ENCODE measurements at places on chromosomes 6 and 20.

DNA sequence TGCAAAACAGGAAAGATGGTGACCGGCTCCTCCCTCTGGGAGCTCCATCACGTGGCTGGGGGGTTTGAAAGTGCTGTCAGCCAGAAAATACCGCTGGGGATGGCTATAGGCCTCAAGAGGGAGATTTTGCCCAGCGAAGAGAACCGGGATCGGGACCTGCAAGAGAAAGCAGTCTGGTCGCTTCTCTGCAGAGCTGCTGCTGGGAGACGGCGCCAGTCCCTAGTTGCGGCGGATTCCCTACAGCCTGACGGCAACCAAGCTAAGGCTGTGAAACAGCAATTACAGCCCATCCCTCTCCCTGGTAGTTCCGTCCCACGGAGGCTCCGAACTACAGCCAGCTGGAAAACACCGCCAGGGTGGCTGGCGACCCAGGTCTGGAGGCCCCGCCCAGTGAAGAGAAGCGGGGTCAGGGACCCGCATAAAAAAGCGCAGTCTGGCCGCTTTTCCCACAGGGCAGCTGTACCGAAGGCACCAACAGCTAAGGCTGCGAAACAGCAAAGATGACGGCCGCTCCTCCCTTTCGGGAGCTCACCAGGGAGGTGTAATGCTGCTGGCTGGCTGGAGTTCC lies 238.1 kb upstream of the IRAK1BP1 start:
- DNase-seq = no peak

DNA sequence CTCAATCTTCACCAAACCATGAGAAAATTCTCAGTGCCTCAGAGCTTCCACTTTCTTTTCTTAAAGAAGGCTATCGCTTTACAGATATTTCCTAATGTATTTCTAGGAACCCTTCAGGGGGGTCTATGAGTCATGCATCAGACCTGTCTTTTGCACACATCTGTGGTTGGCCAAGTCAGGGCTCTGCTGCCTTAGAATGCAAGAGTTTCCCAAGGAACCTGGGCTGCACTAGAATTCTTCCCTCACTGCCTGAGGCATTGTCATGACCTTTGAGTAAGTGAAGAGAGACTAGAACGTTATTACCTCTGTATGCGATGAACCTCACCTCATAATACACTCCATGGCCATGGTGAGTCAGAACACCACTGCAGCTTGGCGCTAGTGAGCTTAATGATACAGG lies 365.0 kb upstream of the ID4 start:
- DNase-seq = peak; percentile 85

DNA sequence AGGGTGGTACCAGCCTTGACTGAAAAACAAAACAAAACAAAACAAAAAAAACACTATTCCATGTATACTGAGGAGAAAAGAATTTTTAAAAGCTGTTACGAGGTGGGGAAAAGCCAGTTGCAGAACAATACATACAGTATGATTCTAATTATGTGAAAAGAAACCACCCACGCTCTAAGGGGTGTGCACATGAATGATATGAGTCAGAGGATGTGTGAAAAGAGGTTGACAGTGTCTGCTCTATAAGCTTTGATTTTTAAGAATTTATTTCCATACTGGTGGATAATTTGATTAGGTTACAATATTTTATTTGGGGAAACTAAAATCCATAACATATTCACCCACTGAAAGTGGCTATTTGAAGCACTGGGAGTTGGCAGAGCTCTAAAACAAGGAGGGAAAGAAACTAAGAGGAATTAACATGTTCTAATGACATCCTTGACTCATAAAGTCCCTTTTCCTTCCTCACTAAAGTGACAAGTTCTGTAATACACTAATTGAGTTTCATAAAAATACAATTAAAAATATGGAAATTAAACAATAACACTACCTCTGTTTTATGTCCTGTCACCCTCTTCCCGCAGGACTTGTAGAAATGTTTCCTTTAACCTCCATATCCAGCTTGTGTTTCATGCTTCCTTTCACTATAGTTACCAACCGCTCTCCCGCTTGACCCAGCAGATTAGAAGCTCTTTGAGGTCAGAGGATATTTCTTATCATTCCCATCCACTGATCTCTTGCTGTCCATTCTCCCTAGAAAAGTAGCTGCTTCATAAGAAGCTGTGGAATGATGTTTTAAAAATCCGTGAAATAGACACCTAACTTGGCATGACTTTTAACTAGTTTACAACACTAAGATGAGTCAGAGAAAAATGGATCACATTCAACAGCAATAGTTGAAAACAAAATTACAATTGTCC lies 118.6 kb upstream of the CCDC28A start:
- peak; percentile 22 for DNase-seq

GRCh38 chr20:3390759-3391425 lies 16.6 kb downstream of the DNAAF9 start:
- DNase-seq = no peak

DNA sequence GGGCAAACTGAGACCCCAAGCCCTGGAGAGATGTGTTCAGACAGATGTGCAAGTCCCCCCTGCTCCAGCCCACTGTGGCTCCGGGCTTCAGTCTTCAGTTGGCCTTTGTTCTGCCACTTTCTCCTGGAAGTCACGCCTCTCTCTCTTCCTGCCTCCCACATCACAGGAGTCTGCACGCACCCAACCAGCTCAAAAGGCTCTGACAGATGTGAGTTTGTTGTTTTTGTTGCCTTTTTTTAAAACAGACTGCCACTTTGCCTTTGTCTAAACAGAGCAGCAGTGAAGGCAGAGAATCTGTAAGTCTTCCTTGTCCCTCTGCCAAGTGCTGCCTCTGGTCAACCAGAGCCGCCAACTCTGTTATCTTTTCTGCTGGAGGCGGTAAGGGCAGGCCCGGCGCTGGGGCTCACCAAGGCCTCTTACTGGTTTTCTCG lies 149.7 kb downstream of the TFAP2C start:
- no peak for DNase-seq

- no peak for DNase-seq
Measured at GRCh38 chr6:77620278-77620882, 32.5 kb upstream of the MEI4 start.

- DNase-seq = no peak
Measured at GRCh38 chr6:1311400-1312202, at the start of gene FOXQ1. TSS of gene FOXQ1 (plus strand) at chr6:1312098. CDS start at chr6:1312705, 607 bp downstream.

GRCh38 chr6:111997078-111997852 lies 56.6 kb upstream of the CCN6 start:
- peak; percentile 42 for DNase-seq

GRCh38 chr6:136137008-136137692 lies 113.0 kb downstream of the MTFR2 start:
- DNase-seq = no peak

GRCh38 chr20:50680105-50680960 lies 11.0 kb downstream of the RIPOR3 start:
- DNase-seq = no peak

- peak; percentile 50 for DNase-seq
Measured at GRCh38 chr6:100126790-100127484, 132.9 kb upstream of the MCHR2 start.

GRCh38 chr6:47103931-47104330 lies 61.8 kb upstream of the ADGRF1 start:
- DNase-seq = no peak

GRCh38 chr6:36443471-36444428 lies 950 bp downstream of the KCTD20 start:
- no peak for DNase-seq

DNA sequence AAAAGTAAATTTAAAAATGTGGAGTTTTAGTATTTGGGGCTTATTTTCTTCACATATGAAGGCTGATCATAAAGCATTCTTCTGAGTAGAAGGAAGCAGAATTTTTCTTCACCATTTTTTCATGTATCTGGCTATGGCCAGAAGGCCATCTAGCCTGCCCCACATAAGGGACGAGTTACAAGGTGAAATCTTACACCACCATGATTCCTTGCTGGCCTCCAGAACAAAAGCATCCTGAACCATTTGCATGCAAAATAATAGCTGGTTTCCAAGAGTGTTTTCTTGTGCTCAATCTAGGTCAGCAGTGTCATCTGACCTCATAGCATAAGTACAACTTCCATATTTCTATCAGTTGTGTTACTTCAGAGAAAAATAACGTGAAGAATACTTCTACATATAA lies 93.1 kb downstream of the BMP5 start:
- DNase-seq = no peak

- DNase-seq = no peak
Measured at GRCh38 chr20:51259455-51259854, 236.5 kb upstream of the KCNG1 start.

DNA sequence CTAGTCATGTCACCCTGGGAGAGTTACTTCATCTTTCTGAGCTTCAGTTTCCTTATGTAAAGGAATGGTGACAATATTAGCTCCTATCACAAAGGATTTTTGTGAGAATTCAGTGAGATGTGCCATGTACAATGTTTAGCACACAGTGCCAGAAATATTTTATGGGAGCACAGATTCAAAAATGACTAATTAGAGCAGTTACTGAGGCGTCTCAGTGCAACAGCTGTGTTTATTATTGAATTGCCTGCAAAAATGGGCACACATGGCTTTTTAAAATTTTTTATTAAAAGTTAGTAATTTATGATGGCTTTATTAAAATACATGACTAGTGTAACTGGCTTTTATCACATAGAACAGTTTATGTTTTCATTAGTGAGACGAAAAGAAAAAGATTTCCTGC lies 134.3 kb upstream of the AHI1 start:
- DNase-seq = no peak

- DNase-seq = no peak
Measured at GRCh38 chr6:107866606-107867301, 42.6 kb upstream of the SCML4 start.

All from fibroblast of skin of left biceps (primary cell).